ENCODE measurements at places on chromosomes 4 and X. TPM values are rescaled to one million over a fixed set of nuclear protein-coding genes. Genes with fewer than 3 reads are reported as not detected.
A peak's percentile ranks its signal among the peaks of the same experiment; 100 is the strongest.

- no peak for DNase-seq
These were observed 82.1 kb upstream of the BANK1 start for GRCh38 chr4:101708293-101709039.

DNA sequence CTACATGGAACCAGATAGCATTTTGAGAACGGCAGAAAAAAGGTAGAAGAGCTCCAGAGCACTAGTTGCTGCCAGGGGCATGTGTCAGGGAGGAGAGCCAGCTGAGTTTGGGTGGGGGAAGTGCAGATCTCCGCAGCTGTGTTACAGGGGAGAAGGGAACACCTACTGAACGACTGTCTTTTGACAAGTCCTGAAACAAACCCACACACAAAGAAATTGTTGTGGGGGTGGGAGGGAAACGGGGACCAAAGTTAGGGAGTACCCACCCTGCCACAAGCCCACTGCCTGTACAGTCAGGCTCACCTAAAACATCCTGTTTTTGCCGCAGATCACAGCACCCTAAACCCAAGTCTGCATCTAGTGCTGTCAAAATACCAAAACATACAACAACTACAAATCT is 55.5 kb downstream of the LEF1 start:
- no peak for DNase-seq

GRCh38 chrX:132615391-132616131 is 126.7 kb upstream of the MBNL3 start:
- DNase-seq: no peak

DNA sequence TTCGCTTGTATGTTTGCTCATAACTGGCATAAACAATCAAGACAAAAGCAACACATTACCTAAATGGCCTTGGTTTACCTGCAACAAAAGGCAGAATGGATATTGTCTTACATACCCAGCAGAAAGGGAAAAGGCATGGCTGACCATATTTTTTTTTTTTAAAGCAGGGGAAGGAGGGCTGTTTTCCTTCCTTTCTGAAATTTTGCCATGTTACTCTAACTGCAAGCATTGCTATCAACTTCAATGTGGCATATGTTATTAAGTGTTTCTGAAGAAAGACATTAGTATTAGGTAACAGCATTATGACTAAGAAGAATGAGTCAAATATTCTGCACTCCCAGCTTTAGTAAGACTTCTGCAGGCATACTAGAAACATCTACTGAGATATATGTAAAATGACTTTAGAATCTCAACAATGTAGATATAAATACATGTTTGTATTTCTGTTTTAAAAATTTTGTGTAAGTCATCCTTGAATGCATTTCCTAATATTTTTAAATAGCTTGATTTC is 512.6 kb upstream of the FAM241A start:
- DNase-seq: no peak

- DNase-seq: no peak
These were observed 250.4 kb upstream of the JADE1 start for GRCh38 chr4:128558896-128559679.

GRCh38 chrX:121245763-121246162 is 198.4 kb downstream of the GLUD2 start:
- no peak for DNase-seq

DNA sequence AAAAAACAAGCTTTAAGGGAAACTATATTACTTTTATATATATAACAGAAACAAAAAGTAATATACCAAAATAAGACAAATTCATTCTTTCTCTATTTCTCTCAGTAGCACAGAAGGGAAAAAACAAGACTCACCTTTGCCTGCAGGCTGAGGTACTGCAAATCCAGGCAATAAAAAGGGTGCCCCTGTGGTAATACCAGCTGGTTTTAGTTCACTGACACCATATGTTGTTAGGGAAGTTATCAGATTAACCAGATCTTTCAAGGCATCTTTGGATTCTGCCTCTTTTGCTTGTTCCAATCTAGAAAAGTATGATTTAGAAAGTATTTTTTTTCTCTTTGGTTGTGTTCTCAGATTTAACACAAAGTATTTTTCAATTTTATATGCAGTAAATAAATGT is 139.8 kb downstream of the WDFY3 start:
- no peak for DNase-seq

DNA sequence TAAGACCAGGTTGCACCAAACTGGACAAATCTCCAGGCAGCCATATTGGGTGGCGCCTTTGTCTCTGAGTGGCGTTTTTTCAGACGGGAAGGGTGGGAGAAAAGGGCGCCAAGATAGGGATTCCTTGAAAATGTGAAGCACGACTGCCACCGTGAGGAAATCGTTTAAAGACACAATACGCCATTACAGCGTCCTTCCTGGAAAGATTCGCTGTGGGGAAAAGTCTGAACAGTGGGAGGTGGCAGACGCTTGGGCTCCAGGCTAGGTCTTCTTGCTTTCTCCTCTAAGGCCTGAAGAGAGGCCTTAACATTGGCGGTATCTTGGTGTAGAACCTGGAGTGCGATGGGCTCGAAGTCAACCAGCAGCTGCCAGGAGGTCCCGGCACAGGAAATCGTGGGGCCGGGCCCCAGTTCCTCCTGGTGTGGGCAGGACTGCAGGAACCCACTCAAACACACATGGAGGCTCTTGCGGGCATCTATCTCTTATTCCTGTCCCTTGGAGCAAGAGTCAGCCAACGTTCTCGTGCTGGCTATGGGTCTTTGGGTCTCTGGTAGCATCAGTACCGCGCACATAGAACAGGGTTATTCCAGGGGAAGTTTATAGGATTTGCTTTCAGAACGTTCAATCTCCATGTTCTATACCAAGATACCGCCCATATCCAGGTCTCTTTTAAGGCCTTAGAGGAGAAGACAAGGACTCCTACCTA is 208.8 kb downstream of the OR13H1 start:
- DNase-seq: no peak

DNA sequence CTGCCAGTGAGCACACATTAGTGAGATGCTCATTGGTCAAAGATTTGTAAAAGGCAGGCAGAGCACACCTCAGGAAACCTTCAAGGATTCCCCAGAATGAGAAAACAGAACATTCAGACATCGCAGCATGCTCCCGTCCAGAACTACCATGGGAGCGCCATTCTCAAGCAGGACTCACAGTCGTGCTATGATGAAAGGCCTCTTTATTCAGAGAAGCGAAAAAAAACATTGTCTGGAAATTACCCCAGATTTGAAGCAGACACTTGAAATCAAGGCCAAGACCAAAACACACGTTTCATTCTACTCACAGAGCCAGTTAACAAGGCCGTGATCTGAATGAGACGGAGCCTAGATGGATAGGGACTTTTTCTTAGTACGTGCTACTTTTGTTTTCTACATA is 961.8 kb upstream of the TENM3 start:
- no peak for DNase-seq

DNA sequence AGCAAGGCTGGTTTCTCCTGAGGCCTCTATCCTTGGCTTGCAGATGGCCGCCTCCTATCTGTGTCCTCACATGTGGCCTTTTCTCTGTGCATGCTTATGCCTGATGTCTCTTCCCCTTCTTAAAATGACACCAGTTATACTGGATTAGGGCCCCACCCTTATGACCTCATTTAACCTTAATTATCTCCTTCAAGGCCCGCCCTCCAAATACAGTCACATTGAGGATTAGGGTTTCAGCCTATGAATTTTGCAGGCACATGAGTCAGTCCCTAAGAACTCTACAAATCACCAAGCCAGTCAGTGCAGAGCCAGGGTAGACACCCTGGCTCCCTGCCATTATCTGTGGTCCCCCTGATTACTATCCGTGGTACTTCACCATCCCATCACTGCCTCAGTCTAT is 51.6 kb downstream of the MAML3 start:
- DNase-seq: no peak

- DNase-seq: no peak
These were observed 318.7 kb downstream of the SLC7A11 start for GRCh38 chr4:137923494-137923893.

DNA sequence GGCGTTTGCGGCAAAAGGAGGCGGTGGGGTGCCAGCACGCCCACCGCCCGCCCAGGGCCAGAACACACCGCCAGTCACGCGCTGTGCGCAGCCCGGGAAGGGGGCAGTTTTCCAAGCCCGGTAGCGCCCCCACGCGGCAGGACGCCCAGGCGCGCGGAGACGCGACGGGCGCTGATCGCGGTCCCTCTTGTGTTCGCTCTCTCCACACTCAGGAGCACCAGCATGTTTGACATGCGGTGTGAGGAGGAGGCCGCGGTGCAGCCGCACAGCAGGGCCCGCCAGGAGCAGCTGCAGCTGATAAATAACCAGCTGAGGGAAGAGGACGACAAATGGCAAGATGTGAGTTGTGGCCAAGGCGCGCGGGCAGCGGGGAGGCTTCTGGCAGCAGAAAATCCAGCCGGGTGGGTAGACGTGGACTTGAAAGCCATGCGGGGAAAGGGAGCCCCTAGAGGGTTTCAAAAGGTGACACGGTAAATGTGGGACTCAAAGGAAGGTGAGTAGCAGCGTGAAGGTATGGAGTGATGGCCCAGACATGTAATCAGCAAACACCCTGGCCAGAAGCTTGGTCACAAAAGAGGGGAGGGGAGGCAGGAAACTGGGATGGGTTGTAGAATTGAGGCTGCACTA is 104.1 kb downstream of the PHOX2B start:
- peak; percentile 67 for DNase-seq

GRCh38 chrX:137999071-137999470 is 433.1 kb downstream of the ZIC3 start:
- DNase-seq: no peak

- no peak for DNase-seq
These were observed 32.7 kb downstream of the ALPK1 start for GRCh38 chr4:112329672-112330375.

DNA sequence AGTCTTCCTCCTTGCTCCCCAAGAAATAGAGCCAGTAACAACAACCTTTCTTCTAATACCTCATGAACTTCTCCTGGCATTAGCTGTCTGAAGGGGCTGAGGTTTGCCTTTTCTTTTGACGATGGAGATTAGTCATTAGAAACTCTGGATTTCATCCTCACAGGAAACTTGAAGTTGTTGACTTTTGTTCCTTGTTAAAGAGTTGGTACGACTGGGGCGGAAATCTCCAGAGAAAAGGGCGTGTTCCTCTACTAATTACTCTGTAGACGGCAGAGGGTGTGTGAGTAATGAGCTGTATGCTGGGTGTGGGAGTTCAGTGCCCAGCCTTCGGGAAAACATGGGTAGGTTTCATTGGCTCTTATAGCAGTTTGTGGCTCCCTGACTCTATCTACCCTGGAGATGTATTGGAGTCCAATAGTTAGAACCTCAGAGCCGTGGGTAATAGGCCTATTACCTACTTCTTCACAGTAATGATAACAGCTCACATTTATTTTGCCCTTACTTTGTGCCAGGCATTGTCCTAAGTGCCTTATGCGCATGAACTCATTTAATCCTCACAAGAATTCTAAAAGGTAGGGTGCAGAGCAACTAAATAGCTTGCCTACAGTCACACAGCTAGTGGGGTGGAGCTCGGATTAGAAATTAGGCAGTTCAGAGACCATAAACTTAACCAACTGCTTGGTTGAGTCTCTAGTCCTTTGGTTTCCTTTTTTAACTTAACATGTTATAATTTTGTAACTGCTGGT is 23.4 kb downstream of the TMEM164 start:
- DNase-seq: no peak

DNA sequence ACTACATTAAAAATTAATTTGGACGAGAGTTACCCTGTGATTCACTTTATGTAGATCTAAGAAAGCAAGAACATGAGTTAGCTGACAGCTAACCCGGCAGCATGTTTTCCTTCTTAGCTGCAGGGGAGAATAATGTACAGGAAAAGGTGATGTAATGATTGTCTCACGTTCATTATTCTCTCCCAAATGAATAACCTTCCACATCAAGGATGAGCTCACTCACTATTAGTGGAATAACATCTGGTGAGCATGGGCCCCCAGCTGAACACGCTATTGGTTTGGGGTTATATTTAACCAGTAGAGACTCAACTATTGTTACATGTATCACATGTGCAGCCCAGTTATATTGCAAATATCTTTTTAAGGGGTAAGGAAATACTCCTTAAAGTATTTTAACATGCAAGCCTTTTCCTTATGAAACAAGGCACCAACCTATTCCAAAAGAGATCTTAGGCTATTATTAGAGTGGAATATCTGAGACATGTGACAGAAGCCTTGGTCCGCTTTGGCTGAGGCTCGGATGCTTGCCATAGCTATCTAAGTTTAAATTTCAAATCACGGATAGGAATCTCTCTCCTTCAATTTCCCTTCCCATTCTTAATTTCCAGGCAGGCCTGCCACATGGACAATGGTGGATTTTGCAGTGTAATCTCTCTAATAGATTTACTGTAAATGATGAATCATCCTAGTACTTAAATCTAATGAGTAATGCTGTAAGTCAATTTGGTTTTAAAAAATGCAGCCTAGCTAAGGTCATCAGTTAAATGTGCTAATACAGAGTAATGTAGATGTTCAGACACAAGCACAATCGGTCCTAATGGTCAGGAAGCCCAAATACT is 99.0 kb upstream of the OTUD4 start:
- DNase-seq: no peak

DNA sequence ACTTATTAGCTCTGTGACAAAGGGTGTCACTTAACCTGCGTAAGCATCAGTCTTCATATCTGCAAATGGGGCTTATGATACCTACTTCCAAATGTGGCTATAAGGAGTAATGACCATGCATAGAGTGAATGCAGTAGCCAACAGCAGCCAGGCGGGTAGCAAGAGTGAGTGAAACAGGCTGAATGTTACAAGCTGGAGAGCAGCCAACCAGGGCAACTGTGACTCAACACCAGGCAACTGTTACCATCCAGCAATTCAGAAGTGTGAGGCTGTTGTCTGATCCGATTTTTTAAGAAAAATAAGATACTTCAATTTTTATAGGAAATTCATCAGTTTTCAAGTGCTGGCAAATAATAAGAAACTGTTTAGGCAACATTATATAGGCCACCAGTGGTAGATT is 270.2 kb upstream of the TAPT1 start:
- peak; percentile 59 for DNase-seq

- no peak for DNase-seq
These were observed 273.3 kb downstream of the DKK2 start for GRCh38 chr4:106762666-106763443.

- no peak for DNase-seq
These were observed 273.7 kb downstream of the ARHGAP24 start for GRCh38 chr4:85748654-85749053.

GRCh38 chr4:25795091-25795490 is 67.7 kb downstream of the SEL1L3 start:
- DNase-seq: no peak

- DNase-seq: no peak
These were observed 128.0 kb upstream of the NKX1-1 start for GRCh38 chr4:1534095-1534872.

- DNase-seq: no peak
These were observed 40.5 kb upstream of the SLC2A9 start for GRCh38 chr4:10061650-10062415.

DNA sequence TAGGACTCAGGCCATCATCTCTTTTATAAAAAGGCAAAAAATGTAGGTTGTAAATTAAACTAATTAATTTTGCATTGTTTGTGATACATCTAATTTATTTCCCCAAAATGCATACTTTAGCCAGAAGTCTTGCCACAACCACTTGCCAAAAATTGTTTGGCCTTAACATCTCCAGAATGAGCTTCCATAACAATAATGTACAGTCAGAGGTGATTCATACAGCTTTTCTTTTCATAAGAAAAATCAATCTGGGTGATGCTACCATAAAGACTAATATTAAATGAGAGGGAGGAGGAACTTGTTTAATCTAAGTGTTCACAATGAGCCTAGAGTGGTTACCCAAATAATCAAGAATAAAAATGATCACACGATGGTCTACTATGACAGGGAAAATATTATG is 59.3 kb downstream of the AMMECR1 start:
- DNase-seq: no peak

Gene MAML3
- 4.4 TPM for total RNA-seq

Gene SHROOM2
- total RNA-seq: 12.3 TPM

Gene JCHAIN
- total RNA-seq: not detected

Gene SLC25A43
- 2.2 TPM for total RNA-seq

Gene RENBP
- 2.8 TPM for total RNA-seq

Gene MAP7D2
- 7.6 TPM for total RNA-seq

Gene CNKSR2
- 200 TPM for total RNA-seq
